ENCODE measurements at places on chromosomes 13 and 19. TPM values are rescaled to one million over a fixed set of nuclear protein-coding genes. Genes with fewer than 3 reads are reported as not detected.

Gene CEACAM4
- not detected for total RNA-seq

Gene ZNF723
- total RNA-seq = not detected

Gene POLR2I
- total RNA-seq = 56.4 TPM

Gene PTPRH
- total RNA-seq = not detected

Gene ZNF492
- 2.7 TPM for total RNA-seq

- peaks cover 13% of the 10 kb centered on the region for H3K27me3 ChIP-seq
- H3K4me1 ChIP-seq = no peaks in the 10 kb centered on the region
- no peaks in the 10 kb centered on the region for H3K36me3 ChIP-seq
- H3K4me3 ChIP-seq = no peak overlapping the region
- no peak overlapping the region for H3K27ac ChIP-seq
Observed at GRCh38 chr13:111460548-111461444, 140.4 kb downstream of the TEX29 start.

- H3K36me3 ChIP-seq = peaks cover 56% of the 10 kb centered on the region
- no peaks in the 10 kb centered on the region for H3K27me3 ChIP-seq
- peaks cover 44% of the 10 kb centered on the region for H3K4me1 ChIP-seq
- no peak overlapping the region for H3K4me3 ChIP-seq
- DNase-seq = no peak
- no peak overlapping the region for H3K27ac ChIP-seq
Observed at GRCh38 chr19:42514449-42514848, 13.8 kb downstream of the CEACAM1 start.

- H3K27me3 ChIP-seq = no peaks in the 10 kb centered on the region
- no peak overlapping the region for H3K27ac ChIP-seq
Observed at GRCh38 chr19:45444318-45445041, 20.8 kb upstream of the ERCC1 start.

GRCh38 chr19:19107654-19108053 lies 30.6 kb downstream of the TMEM161A start:
- H3K4me3 ChIP-seq = no peak overlapping the region
- no peaks in the 10 kb centered on the region for H3K27me3 ChIP-seq
- no peaks in the 10 kb centered on the region for H3K36me3 ChIP-seq

DNA sequence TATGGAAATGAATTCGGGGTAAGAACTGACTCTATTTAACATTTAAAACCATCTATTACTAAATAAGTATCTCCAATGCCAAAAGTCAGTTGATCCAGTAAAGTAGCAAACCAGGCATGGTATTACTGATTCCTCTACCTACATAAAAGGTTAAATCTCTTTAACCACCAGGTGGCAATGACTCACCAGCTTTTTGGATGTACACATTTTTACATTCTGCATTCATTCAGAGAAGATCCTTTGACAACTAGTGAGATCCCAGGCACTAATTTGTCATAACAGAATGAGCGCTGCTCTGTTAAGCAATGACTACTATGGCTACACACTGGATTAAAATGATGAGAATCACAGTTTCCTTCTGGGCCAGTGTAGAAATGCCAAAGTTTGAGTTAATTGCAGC lies 329.8 kb upstream of the GPC6 start:
- no peaks in the 10 kb centered on the region for H3K27me3 ChIP-seq
- H3K4me1 ChIP-seq = no peaks in the 10 kb centered on the region
- H3K36me3 ChIP-seq = no peaks in the 10 kb centered on the region
- DNase-seq = no peak

GRCh38 chr13:40681341-40682146 lies 15.1 kb upstream of the FOXO1 start:
- H3K36me3 ChIP-seq = no peaks in the 10 kb centered on the region
- no peak overlapping the region for H3K4me3 ChIP-seq
- H3K27me3 ChIP-seq = no peaks in the 10 kb centered on the region
- peak overlapping the region; percentile 58 for H3K27ac ChIP-seq
- DNase-seq = no peak

GRCh38 chr13:30804474-30804873 lies 69.1 kb downstream of the ALOX5AP start:
- no peak for DNase-seq
- no peak overlapping the region for H3K4me3 ChIP-seq
- H3K27me3 ChIP-seq = no peaks in the 10 kb centered on the region
- no peaks in the 10 kb centered on the region for H3K36me3 ChIP-seq
- H3K27ac ChIP-seq = no peak overlapping the region
- peaks cover 19% of the 10 kb centered on the region for H3K4me1 ChIP-seq

- H3K36me3 ChIP-seq = peaks cover 5% of the 10 kb centered on the region
- peak overlapping the region; percentile 83 for H3K4me3 ChIP-seq
- H3K27ac ChIP-seq = peak overlapping the region; percentile 95
- H3K27me3 ChIP-seq = peaks cover 6% of the 10 kb centered on the region
- peaks cover 27% of the 10 kb centered on the region for H3K4me1 ChIP-seq
Observed at GRCh38 chr19:4327877-4328242, 10.8 kb downstream of the STAP2 start.

- no peaks in the 10 kb centered on the region for H3K36me3 ChIP-seq
- no peak overlapping the region for H3K27ac ChIP-seq
- no peak for DNase-seq
- no peaks in the 10 kb centered on the region for H3K4me1 ChIP-seq
- no peaks in the 10 kb centered on the region for H3K27me3 ChIP-seq
Observed at GRCh38 chr13:34412817-34413375, 529.2 kb upstream of the NBEA start.

DNA sequence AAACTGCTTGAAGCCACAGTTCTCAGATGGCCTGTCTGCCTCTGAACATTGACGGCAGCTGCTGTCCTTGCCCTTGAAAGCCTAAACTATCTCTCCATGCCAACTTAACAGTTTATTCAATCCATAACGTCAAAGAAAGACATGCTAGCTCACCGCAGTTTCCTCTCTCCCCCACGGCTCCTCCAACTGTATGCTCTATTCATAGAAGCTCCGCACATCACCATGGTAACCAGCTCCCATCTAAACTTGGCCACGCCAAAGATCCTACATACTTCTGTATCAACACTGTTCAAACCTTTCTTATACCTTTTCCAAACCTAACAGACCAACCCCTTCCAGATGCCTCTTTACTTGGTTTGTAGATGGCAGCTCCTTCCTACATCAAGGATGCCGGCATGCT lies 48.6 kb downstream of the ZNF91 start:
- DNase-seq = no peak
- H3K36me3 ChIP-seq = peaks cover 90% of the 10 kb centered on the region
- no peaks in the 10 kb centered on the region for H3K4me1 ChIP-seq
- H3K27ac ChIP-seq = no peak overlapping the region
- no peak overlapping the region for H3K4me3 ChIP-seq
- H3K27me3 ChIP-seq = no peaks in the 10 kb centered on the region

DNA sequence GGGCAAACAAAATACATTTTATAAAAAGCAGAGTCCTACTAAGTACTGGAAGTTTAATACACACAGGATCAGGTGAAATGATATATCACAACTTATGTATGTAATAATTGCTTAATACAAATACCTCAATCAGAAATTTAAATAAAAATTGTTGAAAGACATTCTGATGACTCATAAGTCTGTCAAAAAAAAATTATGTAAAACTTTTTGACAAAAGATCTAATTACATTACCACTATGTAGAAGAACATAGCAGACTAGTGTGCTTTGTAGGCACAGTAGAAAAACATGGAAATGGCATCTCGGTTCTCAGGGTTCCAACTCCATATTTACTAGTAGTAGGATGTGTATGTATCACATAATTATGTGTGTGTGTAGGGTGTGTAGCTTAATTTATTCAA lies 156.2 kb downstream of the DNAJC3 start:
- no peak overlapping the region for H3K27ac ChIP-seq
- no peak for DNase-seq
- no peak overlapping the region for H3K4me3 ChIP-seq
- H3K27me3 ChIP-seq = peaks cover 32% of the 10 kb centered on the region
- no peaks in the 10 kb centered on the region for H3K36me3 ChIP-seq

DNA sequence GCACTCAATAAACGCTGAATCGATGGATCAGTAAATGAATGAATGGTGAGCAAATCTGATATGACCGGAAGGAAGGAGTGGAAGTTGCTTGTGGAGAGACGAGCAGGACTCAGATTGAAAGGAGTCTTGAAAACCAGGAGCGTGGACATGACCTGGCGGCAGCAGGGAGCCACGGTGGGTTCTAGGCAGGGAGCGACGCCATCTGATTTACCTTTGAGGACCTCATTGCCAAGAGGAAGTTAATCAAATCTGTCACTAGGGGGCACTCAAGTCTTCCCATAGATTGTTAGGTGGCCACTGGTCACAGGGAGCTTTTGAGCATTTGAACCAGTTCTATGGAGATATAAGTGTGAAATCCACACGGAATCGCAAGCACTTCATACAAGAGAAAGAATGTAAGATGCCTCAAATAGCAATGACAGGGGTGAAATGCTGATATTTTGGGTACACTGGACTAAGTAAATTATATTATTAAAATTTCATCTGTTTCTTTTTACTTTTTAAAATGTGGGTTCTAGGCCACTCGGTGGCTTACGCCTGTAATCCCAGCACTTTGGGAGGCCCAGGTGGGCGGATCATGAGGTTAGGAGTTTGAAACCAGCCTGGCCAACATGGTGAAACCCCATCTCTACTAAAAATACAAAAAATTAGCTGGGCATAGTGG lies 9.2 kb upstream of the FBN3 start:
- no peak overlapping the region for H3K27ac ChIP-seq
- H3K36me3 ChIP-seq = no peaks in the 10 kb centered on the region
- H3K4me1 ChIP-seq = peaks cover 4% of the 10 kb centered on the region
- peak; percentile 75 for DNase-seq
- no peak overlapping the region for H3K4me3 ChIP-seq

DNA sequence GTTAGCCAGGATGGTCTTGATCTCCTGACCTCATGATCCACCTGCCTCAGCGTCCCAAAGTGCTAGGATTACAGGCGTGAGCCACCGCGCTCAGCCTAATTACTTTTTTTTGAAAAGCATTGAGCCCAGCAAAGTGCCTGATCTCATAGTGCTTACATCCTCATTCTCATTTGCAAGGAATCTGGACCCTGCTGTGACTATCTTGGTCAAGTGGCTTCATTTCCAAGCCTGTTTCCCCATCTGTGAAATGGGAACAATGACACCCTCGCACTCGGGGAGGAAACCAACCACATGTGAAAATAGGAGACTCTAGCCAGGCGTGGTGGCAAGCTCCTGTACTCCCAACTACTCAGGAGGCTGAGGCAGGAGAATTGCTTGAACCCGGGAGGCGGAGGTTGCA lies 1.6 kb upstream of the PLEKHA4 start:
- peaks cover 27% of the 10 kb centered on the region for H3K4me1 ChIP-seq
- H3K27ac ChIP-seq = peak overlapping the region; percentile 31
- H3K27me3 ChIP-seq = peaks cover 10% of the 10 kb centered on the region
- H3K4me3 ChIP-seq = no peak overlapping the region
- peaks cover 19% of the 10 kb centered on the region for H3K36me3 ChIP-seq
- DNase-seq = no peak

DNA sequence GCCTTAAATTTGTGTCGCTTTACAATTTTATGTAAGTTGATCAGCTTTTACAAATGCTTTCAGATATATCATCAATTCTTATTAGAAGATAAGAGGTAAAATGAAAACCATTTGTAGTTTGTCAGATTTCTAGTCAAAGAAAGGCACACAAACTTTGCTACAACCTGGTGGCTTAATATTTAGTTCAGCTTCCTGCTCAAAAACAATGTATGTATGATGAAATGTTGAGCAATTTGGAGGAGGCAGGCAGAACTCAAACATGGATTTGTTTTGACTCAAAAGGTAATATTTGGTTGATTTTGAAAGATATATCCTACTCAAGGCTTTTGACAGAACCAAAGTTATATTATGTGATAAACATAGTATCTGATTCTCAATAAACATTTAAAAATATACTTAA lies 24.2 kb downstream of the NEK5 start:
- DNase-seq = no peak
- no peaks in the 10 kb centered on the region for H3K36me3 ChIP-seq
- no peaks in the 10 kb centered on the region for H3K4me1 ChIP-seq
- peaks cover 1% of the 10 kb centered on the region for H3K27me3 ChIP-seq

Measured in activated CD4-positive, alpha-beta T cell treated with anti-CD3 and anti-CD28 coated beads, Interleukin-2, amount 10 ng/mL, durations not matched to agents 7 days and 5 days (primary cell).